ENCODE measurements at places on chromosomes 3 and 15. TPM values are rescaled to one million over a fixed set of nuclear protein-coding genes. Genes with fewer than 3 reads are reported as not detected.

Gene SERPINI2
- total RNA-seq: 2.3 TPM

Gene NANOGP8
- total RNA-seq: 0.59 TPM

Gene ABHD5
- total RNA-seq: 59.2 TPM

Gene GPR27
- total RNA-seq: 2.6 TPM

Gene RHCG
- total RNA-seq: not detected

Gene SCG3
- 0.18 TPM for total RNA-seq

Gene TUSC7
- total RNA-seq: not detected

Gene GHSR
- total RNA-seq: not detected

Gene LRRC2
- total RNA-seq: 1.2 TPM

Gene ABHD10
- total RNA-seq: 29.3 TPM

Gene CP
- total RNA-seq: 48.9 TPM

Gene MYRIP
- 1.8 TPM for total RNA-seq

Gene ANKRD34C
- total RNA-seq: not detected

Gene SQOR
- total RNA-seq: 97.1 TPM

Gene TMEM207
- not detected for total RNA-seq

Gene FOXB1
- total RNA-seq: not detected
